ENCODE measurements at places on chromosomes 6 and 20.
A peak's percentile ranks its signal among the peaks of the same experiment; 100 is the strongest.

DNA sequence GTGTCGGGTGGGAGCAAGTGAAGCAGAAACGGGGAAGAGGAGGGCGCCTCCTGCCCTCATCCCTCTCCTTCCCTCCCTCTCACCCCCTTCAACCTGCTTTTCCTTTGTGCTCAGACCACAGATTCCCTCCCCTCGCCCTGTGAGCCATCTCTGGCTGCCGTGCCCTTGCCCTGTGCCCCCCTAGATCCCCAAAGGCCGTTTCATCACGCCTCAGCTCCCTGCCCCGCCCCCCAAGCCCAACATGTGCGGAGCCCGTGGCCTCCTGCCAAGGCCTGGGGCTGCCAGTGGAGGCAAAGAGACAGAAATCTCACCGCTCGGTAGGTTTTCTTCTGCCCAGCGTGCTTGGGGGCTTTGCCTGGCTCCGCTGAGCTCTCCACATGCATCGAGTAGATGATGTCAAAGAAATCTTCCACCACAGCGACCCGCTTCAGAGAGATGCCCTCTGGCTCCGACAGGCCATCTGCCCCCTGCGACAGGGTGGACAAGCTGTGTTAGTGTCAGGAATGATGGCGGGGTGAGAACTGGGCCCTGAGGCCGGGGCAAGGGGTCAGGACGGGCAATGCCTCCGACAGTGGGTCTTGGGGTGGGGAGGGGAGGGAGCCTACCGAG lies 57.6 kb downstream of the NOL4L start:
- peak; percentile 32 for DNase-seq

- DNase-seq = no peak
Observed at GRCh38 chr6:163370464-163371117, 43.9 kb upstream of the QKI start.

GRCh38 chr6:41967312-41968287 lies 26.0 kb upstream of the CCND3 start:
- no peak for DNase-seq

- no peak for DNase-seq
Observed at GRCh38 chr20:7231303-7231702, 463.8 kb downstream of the BMP2 start.

- DNase-seq = no peak
Observed at GRCh38 chr20:32115211-32115767, 5.8 kb downstream of the TM9SF4 start.

DNA sequence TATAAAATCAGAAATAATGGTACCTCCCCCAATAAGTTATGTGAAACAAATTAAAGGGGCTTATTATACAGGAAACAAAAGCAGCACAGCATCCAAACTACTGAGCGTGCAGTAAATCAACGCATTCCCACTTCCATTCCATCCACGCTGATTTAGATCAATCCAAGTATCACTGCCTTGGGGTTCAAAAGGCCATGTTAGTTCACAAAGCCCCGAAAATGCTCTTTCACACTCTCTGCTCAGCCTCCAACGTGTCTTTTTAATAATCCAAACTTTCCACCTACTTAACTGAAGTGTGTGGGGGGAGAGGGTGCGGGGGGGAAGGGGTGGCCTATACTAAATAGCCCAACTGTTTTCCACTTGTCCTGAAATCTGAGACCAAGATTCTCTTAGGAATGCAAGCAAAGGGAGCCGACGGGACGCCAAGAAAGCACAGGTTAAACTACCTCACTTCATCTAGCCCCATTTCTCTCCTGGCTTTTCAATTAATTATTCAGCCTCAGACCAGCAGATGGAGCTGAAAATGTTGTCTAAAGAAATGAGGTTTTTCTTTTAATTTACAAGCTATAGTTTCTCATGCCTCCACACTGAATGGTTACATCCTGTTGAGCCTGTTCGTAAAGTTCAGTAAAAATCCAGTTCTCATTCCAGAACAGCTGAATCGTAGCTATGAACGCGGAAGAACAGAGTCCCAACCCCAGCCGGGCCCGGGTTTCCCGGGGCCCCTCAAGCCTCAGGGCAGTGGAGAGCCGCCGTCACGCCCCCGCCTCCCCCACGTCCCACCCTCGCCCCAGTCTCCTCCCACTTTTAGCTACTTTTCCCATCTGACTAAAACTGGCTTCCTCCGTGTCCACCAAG lies 1.0 kb upstream of the NXT1 start:
- peak; percentile 37 for DNase-seq

- no peak for DNase-seq
Observed at GRCh38 chr6:128403618-128404444, 116.6 kb downstream of the PTPRK start.

DNA sequence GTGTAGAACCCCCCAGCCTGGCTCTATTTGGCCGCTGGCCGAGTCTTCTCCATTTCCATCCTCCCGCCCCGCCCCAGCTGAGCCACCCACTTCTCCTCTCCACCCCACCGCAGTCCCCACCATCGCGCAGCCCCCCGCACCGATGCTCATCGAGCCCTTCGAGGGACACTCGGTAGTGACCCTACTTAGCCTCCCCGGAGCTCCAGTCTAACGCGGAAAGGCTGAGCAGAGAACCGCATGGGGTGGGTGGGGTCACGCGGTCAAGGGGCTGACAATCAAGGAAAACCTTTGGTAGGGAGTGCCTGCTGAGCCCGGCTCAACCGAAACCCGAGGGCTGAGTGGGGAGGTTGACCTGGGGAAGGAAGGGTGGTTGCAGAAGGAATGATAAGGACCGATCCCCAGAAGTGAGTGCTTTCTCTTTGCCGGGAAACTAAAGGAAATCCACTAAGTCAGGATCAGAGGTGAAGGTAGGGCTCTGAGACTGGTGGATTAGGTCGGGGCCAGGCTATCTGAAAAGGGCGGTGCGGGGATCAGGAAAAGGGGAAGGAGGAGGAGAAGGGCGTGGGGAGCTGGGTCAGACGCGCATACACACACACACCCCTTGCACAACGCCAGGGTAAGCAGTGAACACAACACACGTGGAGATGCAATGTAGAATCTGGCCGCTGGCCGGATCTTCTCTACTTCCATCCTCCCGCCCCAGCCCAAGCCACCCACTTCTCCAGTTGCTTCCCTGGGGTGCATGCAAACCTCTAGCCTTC lies 49.8 kb downstream of the CPXM1 start:
- peak; percentile 17 for DNase-seq

DNA sequence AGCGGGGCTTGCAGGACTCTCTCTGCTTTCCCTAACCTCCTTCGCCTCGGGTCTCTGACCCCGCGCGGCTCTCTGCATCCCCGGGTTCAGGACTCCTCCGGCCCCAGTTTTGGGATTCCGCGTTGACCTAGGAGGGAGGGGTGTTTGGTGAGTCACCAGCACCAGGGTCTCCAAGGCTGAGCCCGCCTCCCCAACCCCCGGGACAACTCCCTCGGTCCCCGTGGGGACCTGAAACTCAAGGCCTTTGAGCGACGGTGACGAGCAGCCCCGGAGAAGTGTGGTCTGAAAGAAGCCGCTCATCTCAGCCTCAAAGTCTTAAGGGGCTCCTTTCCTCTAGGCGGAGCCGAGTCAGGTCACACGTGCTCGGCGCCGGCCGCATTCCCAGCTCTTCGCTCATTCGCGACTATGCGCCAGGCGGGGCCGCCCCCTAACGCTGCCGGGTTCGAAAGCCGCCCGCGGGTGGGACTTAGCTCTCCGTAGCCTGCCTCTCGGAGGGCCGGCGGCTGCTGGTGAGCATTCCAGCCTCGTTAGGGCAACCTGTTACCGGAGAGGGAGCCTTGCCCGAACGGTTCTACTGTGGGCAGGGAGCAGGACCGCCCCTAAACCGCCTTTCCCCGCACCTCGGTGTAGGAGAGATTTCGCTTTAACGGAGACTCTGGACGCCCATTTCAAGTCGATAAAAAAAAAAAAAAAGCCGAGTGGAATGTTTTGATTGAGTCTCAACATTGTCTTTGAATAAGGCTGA lies 3.0 kb upstream of the PRDM13 start:
- DNase-seq = peak; percentile 44

DNA sequence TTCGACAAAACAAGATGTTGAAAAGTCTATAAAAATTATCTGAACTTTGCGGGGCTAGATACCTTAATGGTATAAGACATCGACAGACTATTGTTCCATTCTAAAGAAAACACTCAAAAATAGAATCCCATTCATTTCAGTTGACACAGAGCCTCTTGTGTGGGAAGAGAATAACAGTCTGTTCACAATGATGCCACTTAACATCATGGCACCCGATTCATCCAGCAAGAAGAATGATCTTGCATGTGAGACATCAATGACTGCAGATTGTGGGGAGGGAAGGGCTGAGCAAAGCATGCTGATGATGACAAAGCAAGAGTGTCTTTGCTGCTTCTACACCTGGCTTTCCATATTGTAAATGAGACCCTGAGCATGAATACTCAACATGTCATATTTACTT lies 49.7 kb upstream of the ARMH2 start:
- DNase-seq = no peak

GRCh38 chr20:51195419-51195901 lies 172.6 kb upstream of the KCNG1 start:
- no peak for DNase-seq

GRCh38 chr20:33262658-33263065 lies 20.4 kb upstream of the BPIFB1 start:
- peak; percentile 76 for DNase-seq

- no peak for DNase-seq
Observed at GRCh38 chr6:28188111-28188979, 36.7 kb upstream of the ZSCAN9 start.

- DNase-seq = no peak
Observed at GRCh38 chr20:62662422-62662821, 20.1 kb downstream of the SLCO4A1 start.

GRCh38 chr6:143476545-143476944 lies 25.9 kb downstream of the PEX3 start:
- DNase-seq = no peak

- DNase-seq = no peak
Observed at GRCh38 chr6:22598339-22598738, 29.0 kb downstream of the HDGFL1 start.

GRCh38 chr6:124684621-124685020 lies 277.6 kb upstream of the RNF217 start:
- no peak for DNase-seq

All from COR-L47 (cell line).